RWPE2 (cell line): ENCODE measurements at places on chromosomes 7 and 10.

DNA sequence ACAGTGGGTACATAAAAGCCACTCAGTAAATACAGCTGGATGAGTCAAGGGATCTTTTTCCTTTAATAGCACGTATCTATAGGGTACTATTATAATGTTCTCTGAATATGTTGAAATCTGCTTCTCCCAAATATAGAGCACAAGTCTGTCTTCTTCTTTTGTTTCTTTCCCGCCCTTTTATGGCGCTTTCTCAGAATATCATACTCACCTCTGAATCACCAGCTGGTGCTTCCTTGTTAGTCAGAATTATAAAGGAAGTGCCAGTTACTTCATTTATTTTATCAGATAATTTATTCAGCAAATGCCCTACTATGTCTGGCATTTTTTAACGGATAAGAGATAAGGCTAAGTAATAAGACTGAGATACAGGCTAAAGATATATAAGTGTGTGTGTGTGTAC lies 772.9 kb downstream of the SORCS3 start:
- no peaks in the 10 kb centered on the region for H3K27me3 ChIP-seq
- no peak overlapping the region for H3K4me3 ChIP-seq
- no peaks in the 10 kb centered on the region for H3K4me1 ChIP-seq
- no peaks in the 10 kb centered on the region; the same call in 1 of the 2 replicates for H3K36me3 ChIP-seq

- H3K4me3 ChIP-seq = no peak overlapping the region
- no peak overlapping the region for H3K27ac ChIP-seq
Measured at GRCh38 chr10:110733218-110733952, 89.2 kb downstream of the RBM20 start.

GRCh38 chr7:151844071-151844824 lies 32.7 kb downstream of the PRKAG2 start:
- H3K4me1 ChIP-seq = no peaks in the 10 kb centered on the region
- H3K27ac ChIP-seq = no peak overlapping the region
- H3K27me3 ChIP-seq = no peaks in the 10 kb centered on the region

DNA sequence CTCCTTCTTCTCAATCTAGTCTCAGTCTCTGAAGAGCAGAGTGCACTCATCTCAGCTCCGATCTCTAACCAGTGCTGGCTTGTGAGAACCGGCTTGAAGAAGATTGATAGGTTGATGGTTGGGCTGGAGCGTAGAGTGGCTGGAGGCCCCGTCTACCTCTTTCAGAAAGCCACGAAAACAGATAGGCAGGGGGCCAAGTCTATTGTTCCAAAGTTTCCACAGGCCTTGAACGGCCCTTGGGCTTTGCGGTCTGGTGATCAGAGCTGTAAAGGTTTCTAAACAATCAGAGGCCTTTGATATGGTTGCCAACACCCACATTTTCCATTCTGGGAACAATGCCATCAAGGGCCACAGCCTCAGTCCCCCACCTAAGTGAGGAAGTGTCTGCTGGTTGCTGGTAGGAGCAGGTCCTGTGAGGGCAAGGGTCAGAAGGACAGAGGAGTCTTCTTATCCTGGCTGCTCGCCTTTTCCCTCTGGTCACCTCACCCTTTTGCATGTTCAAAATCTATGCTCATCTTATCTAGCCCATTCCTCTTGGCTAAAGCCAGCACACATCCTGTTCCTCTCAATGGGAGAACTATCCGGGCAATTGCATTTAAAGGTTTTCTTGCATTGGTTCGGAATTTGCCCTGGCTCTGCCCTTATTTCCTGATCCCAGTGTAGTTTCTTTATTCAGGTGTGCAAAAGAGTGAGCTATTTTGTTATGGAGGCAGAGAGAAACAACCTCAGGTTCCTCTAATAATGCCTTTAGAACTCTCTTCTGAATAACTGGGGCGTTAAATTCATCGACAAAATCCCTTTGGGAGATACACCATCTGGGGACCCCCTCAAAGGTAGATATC lies 70.3 kb upstream of the KMT2E start:
- no peak overlapping the region for H3K4me3 ChIP-seq
- peaks cover 17% of the 10 kb centered on the region for H3K4me1 ChIP-seq
- no peak for DNase-seq
- peak overlapping the region; percentile 60 for H3K27ac ChIP-seq
- no peaks in the 10 kb centered on the region for H3K36me3 ChIP-seq

GRCh38 chr10:128860574-128860973 lies 606.5 kb upstream of the MGMT start:
- no peaks in the 10 kb centered on the region for H3K27me3 ChIP-seq
- no peaks in the 10 kb centered on the region for H3K4me1 ChIP-seq

GRCh38 chr7:50138101-50138500 lies 45.1 kb upstream of the ZPBP start:
- no peaks in the 10 kb centered on the region for H3K36me3 ChIP-seq
- peaks cover 12% of the 10 kb centered on the region for H3K27me3 ChIP-seq
- no peaks in the 10 kb centered on the region for H3K4me1 ChIP-seq
- DNase-seq = no peak

DNA sequence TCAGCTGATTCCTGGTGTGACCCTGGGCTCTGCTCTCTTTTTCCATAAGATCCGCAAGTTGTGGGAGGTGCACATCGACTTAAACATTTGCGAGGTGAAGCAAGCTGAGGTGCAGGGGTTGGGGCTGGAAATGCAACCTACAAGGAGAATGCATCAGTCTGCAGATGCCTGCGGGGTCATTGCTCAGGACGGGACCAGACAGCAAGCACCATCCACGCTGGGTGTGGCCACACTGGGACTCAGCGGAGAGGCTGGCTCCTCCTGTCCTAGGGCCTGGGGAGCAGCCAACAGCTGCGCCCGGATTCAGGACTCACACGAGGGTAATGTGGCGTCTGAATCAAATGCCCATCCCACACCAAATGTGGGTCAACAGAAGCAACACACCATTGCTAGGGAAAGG lies 33.8 kb downstream of the STK32C start:
- H3K36me3 ChIP-seq = no peaks in the 10 kb centered on the region
- no peak overlapping the region for H3K27ac ChIP-seq
- peaks cover 4% of the 10 kb centered on the region for H3K27me3 ChIP-seq
- no peak overlapping the region for H3K4me3 ChIP-seq
- H3K4me1 ChIP-seq = no peaks in the 10 kb centered on the region

DNA sequence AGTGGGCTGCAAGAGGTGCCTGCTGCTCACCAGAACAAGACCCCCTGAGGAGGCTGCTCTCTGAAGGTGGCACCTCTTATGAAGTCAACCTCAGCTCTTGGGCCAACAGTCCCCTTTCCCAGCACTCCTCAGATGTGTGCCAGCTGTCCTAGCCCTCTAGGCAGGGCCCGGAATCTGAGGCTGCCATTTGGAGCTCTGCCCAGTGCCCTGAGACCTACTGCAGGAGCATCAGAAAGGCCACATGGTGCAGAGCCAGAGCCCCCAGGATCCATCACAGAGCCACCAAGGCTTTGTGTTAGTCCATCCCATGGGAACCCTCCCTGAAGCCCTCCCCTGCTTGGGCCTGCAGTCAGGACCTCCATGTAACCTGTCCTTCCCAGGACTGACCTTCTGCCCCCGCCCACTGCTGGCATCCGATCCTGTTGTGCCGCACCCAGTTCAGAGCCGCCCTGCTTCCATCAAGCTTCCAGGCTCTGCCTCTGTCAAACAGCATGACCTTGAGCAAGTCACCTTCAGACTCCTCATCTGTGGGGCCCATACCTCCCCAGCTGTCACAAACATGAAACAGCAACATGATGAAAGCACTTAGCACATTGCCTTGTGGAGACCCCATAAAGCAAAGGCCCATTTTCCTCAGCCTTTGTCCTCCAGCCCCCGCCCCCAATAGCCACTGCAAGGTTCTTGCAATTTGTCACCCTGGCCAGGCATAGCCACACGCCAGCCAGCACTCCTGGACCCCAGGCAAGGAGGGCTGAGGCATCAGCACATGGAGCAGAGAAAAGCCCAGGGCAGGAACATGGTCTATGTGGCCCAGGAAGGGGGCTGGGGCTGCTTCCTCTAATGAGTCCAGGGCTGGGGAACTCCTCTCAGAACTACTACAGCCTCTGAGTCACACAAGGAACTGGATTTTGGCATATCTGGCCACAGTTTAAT lies 51.7 kb downstream of the GRID1 start:
- H3K36me3 ChIP-seq = no peaks in the 10 kb centered on the region
- no peaks in the 10 kb centered on the region for H3K4me1 ChIP-seq

- peaks cover 3% of the 10 kb centered on the region for H3K27me3 ChIP-seq
- no peaks in the 10 kb centered on the region for H3K4me1 ChIP-seq
- H3K36me3 ChIP-seq = no peaks in the 10 kb centered on the region
Measured at GRCh38 chr10:127564644-127565043, 15.5 kb downstream of the NPS start.

- H3K27me3 ChIP-seq = no peaks in the 10 kb centered on the region
- H3K4me3 ChIP-seq = no peak overlapping the region
- no peak for DNase-seq
- no peak overlapping the region for H3K27ac ChIP-seq
- H3K4me1 ChIP-seq = no peaks in the 10 kb centered on the region
Measured at GRCh38 chr7:149474309-149475120, 13.7 kb upstream of the ZNF777 start.

DNA sequence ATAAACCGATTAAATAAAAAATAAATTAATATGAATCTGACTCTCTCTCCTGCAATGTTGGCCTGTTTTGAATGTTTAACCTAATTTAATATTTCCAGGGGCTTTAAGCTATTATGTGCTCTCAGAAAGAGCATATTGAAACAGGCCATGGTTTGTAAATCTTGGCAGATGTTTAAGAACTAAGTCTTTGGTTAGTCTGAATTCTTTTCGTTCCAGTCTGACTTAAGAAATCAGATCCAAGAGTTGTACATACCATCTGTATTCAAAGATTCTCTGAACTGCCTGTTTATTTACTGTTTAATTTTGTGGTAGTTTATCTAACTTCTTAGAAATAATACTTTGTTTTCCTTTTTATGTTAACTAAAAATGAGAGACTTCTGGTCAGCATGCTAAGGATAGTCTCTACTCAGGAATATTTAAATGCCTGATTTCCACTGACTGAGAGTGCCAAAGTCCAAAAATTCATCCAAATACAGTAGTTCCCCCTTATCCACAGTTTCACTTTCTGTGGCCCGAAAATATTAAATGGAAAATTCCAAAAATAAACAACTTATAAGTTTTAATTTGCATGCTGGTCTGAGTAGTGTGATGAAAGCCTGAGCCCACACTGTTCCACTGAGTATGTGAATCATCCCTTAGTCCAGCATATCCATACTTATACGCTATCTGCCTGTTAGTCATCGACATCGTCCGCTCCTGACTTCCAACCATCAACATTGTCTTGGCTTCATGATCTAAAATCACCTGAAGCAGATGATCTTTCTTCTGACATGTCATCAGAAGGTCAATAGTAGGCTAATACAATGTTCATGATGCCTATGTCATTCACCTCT lies 238.1 kb upstream of the CSTF2T start:
- H3K4me1 ChIP-seq = no peaks in the 10 kb centered on the region
- DNase-seq = no peak
- no peak overlapping the region for H3K27ac ChIP-seq
- H3K36me3 ChIP-seq = no peaks in the 10 kb centered on the region
- peaks cover 7% of the 10 kb centered on the region for H3K27me3 ChIP-seq

DNA sequence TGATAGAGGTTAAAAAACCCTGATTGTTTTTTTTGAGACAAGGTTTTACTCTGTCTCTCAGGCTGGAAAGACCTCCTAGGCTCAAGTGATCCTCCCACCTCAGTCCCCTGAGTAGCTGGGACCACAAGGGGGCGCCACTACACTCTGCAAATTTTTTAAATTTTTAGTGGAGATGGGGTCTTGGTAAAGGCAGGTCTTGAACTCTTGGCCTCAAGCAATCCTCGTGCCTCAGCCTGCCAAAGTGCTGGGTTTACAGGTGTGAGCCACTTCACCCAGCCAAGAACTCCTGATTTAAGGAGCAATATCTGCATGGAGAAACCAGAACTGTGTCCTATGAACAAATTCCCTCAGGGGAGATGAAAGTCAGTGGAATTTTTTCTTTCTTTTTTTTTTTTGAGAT lies 7.3 kb upstream of the KLHDC10 start:
- H3K36me3 ChIP-seq = no peaks in the 10 kb centered on the region
- no peaks in the 10 kb centered on the region for H3K4me1 ChIP-seq
- DNase-seq = no peak
- H3K27me3 ChIP-seq = no peaks in the 10 kb centered on the region
- H3K27ac ChIP-seq = no peak overlapping the region

- H3K4me1 ChIP-seq = peaks cover 40% of the 10 kb centered on the region
- H3K27me3 ChIP-seq = no peaks in the 10 kb centered on the region
Measured at GRCh38 chr7:137992550-137993394, 9.1 kb downstream of the CREB3L2 start.

- no peak for DNase-seq
- H3K27me3 ChIP-seq = peaks cover 24% of the 10 kb centered on the region
- no peaks in the 10 kb centered on the region for H3K36me3 ChIP-seq
- H3K27ac ChIP-seq = no peak overlapping the region
- H3K4me1 ChIP-seq = no peaks in the 10 kb centered on the region
- H3K4me3 ChIP-seq = no peak overlapping the region
Measured at GRCh38 chr10:96324447-96324846, 20.2 kb downstream of the DNTT start.

GRCh38 chr7:47602272-47603004 lies 20.5 kb upstream of the TNS3 start:
- no peaks in the 10 kb centered on the region for H3K36me3 ChIP-seq
- DNase-seq = no peak
- no peaks in the 10 kb centered on the region for H3K27me3 ChIP-seq

DNA sequence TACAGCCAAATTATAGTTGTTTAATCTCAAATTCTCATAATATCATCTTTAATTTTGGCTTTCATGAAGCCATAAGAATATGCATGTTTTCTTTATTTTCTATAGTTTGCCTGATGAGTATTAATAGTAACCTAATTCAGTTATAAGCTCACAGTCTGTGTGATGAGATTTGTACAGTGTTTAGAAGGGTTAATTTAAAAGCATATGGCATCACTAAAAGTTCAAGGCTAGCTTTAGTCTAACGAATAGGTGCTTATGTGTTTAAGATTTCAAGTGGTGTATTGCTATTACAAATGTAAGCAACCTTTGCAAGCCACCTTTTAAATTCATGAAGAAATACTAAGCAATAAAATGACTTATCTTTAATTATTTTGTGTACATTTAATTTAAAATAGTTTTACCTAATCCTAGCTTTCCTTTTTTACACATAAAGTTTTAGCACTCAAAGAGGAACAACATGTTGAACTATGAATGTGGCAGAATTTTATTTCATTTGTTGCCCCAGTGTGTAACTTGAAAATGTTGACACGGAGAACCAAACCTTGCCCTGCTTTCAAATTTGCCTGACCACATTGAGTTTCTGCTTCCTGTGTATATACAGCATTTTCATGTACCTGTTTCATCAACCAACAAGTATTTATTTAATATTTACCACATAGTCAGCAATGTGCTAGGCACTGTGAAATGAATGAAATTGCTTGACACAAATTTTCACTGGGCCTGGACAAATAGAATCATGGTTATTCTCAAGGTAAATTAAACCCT lies 41.5 kb downstream of the TET1 start:
- no peaks in the 10 kb centered on the region for H3K36me3 ChIP-seq
- peaks cover 14% of the 10 kb centered on the region for H3K4me1 ChIP-seq
- no peak overlapping the region for H3K27ac ChIP-seq
- H3K4me3 ChIP-seq = no peak overlapping the region
- H3K27me3 ChIP-seq = no peaks in the 10 kb centered on the region
- no peak for DNase-seq

DNA sequence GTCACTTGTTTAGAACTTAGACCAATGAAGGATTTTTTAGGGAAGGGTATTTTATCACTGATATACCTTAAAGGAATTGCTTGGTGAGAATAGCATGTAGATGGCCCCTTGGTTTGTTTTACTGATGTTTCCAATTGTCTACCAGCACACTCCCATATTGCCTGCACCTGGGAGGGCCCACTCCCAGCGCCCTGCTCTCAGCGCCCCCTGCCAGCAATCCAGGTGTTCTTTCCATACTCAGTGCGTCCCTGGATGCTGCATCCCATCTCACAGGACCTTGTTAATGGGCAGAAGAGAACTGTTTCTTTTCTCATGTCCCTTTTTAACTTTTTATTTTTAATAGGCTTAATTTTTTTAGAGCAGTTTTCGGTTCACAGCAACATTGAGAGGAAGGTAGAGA lies 24.1 kb upstream of the SFRP5 start:
- H3K36me3 ChIP-seq = no peaks in the 10 kb centered on the region
- no peaks in the 10 kb centered on the region for H3K27me3 ChIP-seq
- no peak for DNase-seq
- no peaks in the 10 kb centered on the region for H3K4me1 ChIP-seq
